Left colon (tissue), 2 donors: ENCODE measurements at places on chromosomes 2 and 18.

GRCh38 chr2:207142461-207142860, 23.3 kb downstream of the KLF7 start:
- DNase-seq = no peak

- DNase-seq = no peak
These were observed 268.0 kb upstream of the TANK start for GRCh38 chr2:160892204-160892603.

DNA sequence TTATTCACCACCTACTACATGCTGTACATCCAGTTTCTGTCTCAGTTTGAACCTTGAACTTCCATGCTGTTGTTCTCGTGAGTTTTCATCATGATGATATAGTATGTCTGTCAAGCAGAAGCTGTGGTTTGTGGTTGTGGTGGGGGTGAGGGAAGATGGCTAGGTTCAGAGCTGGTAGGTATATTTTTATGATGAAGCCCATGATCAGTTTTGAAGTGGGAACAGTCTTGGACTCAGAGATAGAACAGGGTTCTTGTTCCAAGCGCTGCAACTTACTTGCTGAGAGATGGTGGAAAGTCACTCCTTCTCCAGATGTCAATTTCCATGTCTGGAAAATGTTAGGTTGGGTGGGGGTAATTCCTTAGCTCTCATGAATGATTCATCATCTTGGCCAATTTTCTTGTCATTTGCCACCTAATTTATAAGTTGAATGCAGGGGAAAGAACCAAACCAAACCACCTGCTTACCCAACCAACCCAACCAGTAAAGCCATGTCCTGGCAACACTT, 21.6 kb downstream of the PMAIP1 start:
- DNase-seq = no peak

DNA sequence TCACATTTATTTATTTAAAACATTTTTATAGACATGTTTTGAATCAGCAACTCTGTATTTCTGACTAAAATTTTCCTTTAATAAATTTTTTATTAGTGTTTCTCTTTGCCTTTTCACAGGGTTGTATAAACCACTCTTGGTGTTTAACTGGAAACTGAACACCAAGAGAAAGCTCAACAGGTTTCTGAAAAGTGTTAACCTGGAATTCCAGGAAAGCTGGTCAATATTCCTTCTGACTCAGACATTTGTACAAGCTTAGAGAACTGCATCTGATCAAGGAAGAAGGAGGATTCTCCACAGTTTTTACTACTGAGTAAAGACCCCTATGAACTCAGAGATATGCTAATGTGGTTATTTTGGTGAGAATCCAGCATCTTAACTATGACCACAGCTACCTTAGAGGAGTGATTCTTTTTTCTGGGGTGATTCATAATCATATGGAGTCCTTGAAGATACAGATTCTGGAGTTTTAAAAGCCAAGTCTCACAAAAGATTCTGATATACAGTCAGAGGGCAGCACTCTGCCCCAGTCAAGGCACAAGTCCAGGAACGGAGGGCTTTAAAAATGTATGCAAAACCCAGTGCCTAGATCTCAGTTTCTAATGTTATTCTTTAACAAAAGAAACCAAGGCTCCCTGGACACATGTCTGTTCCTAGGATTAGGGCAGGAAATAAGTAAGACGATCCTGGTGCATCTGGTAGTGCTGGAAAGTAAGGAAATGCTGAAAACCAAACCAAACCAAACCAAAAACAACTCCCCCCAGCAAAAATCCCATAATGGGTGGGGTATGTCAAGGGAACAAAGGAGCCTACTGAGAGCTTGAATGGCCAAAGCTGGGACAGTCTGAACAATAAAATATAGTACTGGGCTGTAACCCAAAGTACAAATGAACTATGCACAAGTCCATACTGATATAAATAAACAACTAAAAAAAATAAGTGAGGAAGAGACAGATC, 85.1 kb upstream of the FZD5 start:
- no peak for DNase-seq

DNA sequence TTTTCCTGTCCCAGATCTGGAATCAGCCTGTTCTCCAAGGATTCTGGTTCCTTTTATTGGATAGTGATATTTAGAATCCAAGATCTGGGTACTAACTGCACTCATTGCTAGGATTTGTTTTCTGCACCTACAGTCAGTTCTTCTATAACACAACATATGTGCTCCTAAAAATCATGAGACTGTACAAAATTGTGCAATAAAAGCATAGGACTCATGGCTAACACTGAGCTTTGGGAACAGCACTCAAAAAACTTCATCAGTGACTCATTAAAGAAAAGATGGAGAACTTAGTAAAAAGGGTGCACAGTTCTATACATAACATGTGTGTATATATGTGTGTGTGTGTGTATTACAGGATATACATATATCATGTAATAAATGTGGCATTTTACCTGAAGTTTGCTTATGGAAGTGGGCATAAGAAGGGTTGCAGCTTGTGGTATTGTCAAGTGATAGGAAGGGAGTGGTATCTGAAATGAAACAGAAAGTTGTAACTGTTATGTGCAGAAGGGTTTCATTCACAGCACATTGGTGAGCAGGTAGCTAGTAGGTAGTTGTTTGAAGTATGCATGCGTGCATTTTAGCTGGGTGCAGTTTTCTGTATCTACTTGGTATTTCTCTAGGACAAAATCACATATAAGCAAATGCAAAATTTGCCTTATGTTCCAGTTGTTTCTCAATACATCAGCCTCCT, 5.9 kb upstream of the SCYGR2 start:
- no peak for DNase-seq

DNA sequence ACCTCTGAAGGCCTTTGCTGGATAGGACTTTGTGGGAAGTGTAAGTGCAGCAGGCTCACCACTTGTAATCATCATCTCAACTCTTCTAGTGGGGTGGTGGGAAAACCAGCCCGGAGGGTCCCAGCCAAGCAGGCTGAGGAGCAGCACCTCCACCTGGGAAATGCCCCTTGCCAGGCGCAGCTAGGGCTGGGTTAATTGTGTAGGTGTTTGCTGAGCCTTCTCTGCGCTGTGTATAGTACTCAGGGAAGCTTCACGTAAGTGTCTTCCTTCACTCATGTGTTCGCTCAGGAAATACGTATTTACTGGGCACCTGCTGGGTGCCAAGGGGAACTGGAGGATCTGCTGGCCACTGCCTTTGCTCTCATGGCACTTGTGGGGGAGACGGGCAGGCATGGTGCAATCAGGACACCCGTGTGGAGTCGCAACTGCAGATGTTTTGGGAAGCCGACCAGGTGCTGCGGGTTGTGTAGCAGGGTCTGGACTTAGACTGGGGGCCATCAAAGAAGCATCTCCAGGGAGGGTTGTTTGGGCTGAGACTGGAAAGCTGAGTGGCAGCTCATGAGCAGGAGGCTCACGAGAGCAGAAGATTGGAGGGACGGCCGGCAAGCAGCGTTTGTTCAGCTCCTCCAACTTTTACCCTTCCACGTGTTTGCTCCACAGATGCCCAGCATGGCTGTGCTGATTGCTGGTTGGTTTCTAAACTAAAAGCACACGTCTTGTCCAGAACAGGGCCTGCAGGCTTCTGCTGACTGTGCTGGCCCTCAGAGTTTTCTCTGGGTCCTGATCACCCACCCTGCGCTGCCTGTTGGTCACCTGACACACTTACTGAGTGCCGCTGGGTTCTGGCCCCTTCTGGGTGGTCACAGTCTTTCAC, 164.6 kb downstream of the LDLRAD4 start:
- no peak for DNase-seq

- no peak for DNase-seq
These were observed 285.7 kb upstream of the DCC start for GRCh38 chr18:52054324-52054723.

GRCh38 chr2:127517465-127517864, 8.8 kb downstream of the IWS1 start:
- no peak for DNase-seq

GRCh38 chr2:180367815-180368214, 360.7 kb upstream of the CWC22 start:
- no peak for DNase-seq

- peak; percentile 54 for DNase-seq
These were observed 160.7 kb downstream of the DTNB start for GRCh38 chr2:25512707-25513106.

- no peak for DNase-seq
These were observed 59.5 kb upstream of the POU3F3 start for GRCh38 chr2:104794441-104794840.

DNA sequence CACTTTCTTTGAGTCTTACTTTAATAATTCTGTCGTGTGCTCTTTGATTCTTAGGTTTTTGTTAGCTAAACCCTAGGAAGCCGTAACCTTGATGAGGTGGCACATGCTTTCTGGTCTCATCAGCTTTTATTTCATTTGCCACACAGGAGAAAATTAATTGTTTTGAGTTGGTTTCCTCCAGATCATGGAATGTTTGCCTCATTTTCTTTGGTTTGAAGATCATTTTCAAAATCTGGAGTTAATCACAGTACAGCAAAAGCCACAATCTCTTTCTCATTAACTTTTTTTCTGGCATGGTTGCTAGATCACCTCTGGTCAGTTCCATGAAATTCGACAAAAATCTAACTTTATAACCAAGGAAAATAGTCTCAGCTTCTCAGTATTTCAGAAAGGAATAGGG, 182.9 kb downstream of the MYO1B start:
- DNase-seq = no peak

DNA sequence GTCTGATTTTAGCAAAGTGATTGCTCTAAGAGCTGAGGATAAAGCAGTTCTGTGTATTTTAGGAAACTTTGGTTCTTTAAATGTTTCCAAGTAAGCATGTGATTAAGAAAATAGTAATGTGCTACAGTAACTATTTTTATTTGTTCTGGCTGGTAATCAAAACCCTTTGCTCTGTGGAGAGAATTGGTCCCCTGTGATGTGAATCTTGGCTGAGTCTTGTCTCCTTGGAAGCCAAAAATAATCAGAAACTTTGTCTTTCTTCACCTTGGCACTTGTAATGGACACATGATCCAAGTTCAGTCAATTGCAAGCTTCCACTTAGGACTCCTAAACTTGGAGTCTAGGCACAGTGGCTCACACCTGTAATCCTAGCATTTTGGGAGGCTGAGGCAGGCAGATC, 422.7 kb upstream of the CDH20 start:
- no peak for DNase-seq

DNA sequence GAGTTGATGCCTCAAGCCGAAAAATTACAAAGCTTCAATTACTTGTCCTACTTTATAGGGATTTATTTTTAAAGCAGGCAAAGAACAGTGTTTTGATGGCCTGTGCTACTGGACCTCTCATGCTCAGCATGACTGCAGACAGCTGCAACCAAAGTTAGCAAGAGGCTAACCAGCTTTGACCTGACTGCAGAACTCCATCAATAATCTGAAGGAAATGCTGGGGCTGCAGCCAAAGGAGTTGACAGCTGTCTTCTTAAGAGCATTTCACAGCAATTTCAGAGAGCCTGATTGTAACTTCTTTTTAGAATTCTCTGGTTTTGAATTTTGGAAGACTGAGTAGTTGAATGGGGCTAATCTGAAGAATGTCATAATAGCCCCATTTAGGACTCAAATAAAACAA, 46.5 kb upstream of the SESTD1 start:
- DNase-seq = no peak

DNA sequence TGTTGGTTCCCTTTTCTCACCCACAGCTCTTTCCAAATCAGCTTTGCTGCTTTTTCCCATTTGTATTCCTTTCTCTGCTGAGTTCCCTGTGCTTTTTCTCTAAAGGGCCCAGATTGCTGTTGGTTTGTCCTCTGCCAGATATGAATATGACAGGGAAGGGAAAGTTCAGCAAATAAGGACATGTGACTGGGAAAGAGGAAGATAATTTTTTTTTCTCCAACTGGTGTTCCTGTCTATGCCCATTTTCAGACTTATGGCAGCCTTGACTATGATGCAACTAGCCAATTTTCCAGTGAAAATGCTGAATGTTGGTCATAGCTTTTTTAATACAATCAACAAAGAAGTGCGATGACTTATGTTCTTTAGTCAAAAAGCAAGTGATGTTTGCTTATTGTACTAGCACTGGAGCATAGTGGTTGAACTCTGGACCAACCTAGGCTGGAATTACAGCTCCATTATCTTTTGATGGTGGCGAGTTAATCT, 7.7 kb downstream of the MDH1 start:
- no peak for DNase-seq

DNA sequence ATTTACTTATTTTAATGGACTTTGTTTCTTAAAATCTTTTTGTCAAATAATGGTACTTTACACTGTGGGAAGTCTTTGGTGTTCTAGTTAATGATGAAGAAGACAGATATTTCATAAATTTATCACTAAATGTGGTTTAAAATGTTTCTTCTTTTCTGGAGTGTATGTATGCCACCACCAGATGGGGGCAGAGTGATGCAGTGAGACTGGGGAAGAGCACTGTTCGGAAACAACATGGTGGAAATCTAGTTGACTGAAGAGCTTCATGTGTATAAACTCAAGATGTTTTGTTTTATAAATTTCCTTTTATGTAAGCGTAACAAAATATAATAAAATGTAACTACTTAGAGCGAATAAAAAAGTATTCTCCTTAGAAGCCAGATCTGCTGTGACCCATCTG, 195.1 kb downstream of the KCNE4 start:
- no peak for DNase-seq

DNA sequence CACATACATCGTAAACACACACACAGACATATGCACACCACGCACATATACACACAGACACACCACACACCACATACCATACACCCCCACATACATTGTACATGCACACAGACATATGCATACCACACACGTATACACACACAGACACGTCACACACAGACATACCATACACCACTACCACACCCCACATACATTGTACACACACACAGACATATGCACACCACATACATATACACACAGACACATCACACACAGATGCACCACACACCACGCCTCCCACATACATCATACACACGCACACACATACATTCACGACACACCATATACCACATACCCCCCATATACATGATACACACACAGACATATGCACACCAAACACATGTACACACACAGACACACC, 58.4 kb downstream of the KIF5C start:
- no peak for DNase-seq

- no peak for DNase-seq
These were observed 11.8 kb downstream of the CYP27C1 start for GRCh38 chr2:127208313-127208712.

DNA sequence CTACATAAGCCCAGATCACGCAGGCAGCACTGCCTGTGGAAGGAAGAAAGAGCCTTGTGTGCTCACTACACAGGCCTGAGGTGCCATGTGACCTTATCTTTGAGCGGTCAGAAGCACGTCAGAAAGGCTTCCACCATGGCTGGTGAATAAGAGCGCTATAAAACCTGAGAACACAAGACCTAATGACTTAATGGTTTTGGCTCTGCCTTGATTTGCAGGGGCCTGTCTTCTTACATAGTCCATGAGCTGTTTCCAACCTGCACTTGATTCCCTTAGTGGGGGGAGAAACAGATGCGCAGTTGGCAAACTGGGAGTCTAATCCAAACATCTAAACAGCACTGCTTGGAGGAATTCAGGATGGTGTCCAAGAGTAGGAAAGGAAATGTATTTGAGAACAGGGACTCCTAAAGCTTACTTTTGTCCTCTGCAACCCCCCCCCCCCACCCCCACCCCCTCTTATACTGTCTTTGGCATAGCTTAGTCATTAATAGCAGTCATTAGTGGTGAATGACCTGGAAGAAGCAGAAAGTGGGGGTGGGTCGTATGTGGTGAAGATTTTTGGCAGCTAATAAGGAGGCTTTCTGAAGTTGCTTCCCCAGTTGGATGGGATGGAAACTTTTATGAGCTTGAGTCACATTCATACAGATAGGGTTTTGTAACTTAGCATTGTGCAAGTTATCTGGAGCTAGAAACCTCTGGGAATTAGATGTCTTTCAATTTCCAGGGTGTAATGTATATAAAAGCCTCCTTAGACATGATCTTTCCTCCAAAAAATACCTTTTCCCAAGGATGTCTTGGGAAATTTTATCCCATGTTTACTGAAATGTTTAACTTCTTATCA, 454.1 kb downstream of the MEIS1 start:
- peak; percentile 68 for DNase-seq
